Gastroesophageal sphincter (tissue), 4 donors: ENCODE measurements at places on chromosomes 5 and 9.
A peak's percentile ranks its signal among the peaks of the same experiment; 100 is the strongest.

DNA sequence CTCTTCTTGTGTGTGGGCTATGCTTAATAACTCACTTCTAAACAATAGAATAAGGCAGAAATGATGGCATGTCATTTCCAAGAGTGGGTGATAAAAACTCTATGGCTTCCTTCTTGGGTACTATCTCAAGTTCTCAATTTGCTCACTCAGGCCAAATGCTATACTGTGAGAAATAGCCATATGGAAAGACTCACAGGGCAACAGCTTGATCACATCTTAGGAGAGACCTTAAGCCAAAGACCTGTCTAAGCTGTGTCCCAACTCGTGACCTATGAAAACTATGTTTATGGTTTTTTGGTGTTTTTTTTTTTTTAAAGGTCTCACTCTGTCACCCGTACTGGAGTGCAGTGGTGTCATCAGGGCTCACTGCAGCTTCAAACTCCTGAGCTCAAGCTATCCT, 2.1 kb upstream of the UIMC1 start:
- no peak for ATAC-seq

- ATAC-seq: peak; percentile 64
These were observed 4.1 kb upstream of the ADRA1B start for GRCh38 chr5:159912033-159912800.

GRCh38 chr9:28270156-28270555, 696.9 kb upstream of the C9orf72 start:
- ATAC-seq: no peak

DNA sequence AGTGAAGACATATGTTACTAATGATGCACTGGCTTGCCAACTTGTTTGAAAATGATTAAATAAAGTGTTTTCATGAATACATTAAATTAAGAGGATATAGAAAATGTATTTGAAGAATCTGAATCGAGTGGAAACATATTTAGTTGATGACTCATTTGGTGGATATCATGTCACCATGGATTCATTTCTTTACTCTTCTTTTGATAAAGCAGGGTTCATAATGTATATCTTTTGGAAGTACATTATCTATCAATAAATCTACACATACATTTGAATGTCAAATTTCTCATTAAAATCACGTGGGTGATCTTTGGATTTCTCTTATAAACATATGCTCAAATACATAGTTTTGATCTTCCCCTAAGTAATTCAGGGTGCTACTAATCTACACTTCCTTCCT, 1148.1 kb upstream of the ACO1 start:
- ATAC-seq: no peak

- no peak for ATAC-seq
These were observed 160.5 kb downstream of the BNC2 start for GRCh38 chr9:16709924-16710323.

GRCh38 chr9:123753669-123754258, 176.2 kb downstream of the DENND1A start:
- no peak for ATAC-seq

GRCh38 chr5:57009811-57010210, 57.9 kb upstream of the MIER3 start:
- no peak for ATAC-seq

- no peak for ATAC-seq
These were observed 28.4 kb upstream of the PRDM12 start for GRCh38 chr9:130635721-130636647.

DNA sequence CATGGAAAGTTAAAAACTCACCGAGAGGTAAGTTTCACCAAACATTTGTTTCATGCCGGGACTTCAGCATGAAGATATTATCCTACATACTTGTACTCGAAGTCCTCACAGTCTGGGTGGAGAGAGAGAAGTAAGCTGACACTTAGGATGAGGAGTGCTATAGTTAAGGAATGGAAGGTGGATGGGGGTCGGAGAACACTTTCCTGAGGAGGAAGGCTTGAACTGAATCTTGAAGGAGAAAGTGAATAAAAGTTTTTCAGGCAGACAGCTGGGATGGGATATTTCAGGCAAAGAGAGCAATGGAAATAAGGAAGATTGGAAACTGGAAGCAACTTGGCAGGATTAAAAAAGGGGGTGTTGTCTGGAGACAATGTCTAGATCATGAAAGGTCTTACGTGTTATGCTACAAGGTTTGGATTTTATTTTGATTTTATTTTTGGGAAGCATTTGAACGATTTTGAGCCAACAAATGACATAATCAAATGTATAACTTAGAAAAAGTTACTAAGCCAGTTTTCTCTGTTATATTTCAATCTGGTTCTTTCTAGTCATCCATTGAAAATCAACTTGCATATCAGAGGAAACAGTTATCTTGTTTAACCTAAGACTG, 167.1 kb downstream of the PAM start:
- no peak for ATAC-seq

DNA sequence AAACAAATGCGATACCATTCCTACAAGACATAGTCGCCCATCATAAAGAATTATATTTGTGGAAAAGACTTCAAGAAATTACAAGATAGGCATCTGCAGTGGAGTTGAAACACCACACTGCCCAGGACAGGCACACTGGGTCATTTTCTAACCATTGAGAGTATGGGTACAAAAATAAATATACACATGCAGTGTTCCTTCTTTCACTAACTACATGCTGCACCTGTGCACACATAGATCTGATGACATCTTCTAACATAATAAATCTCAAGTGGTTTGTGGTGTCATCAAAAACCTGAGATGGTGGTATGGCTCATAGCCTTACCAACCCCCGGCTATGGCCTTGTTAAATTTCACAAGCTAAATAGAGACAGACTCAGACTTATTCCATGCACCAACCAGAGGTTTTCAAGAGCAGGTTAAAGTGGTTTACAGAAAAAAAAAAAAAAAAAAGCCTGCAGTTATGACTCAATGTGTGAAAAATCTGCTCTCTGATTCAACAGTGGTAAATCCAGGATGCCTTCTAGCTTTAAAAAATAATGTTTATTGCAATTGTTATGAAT, 12.4 kb upstream of the NFIB start:
- no peak for ATAC-seq

GRCh38 chr9:74500584-74500924, 3.4 kb downstream of the RORB start:
- no peak for ATAC-seq

GRCh38 chr5:164748861-164749260, 1243.4 kb downstream of the MAT2B start:
- no peak for ATAC-seq

GRCh38 chr5:54905942-54906537, 79.4 kb downstream of the ESM1 start:
- ATAC-seq: no peak

DNA sequence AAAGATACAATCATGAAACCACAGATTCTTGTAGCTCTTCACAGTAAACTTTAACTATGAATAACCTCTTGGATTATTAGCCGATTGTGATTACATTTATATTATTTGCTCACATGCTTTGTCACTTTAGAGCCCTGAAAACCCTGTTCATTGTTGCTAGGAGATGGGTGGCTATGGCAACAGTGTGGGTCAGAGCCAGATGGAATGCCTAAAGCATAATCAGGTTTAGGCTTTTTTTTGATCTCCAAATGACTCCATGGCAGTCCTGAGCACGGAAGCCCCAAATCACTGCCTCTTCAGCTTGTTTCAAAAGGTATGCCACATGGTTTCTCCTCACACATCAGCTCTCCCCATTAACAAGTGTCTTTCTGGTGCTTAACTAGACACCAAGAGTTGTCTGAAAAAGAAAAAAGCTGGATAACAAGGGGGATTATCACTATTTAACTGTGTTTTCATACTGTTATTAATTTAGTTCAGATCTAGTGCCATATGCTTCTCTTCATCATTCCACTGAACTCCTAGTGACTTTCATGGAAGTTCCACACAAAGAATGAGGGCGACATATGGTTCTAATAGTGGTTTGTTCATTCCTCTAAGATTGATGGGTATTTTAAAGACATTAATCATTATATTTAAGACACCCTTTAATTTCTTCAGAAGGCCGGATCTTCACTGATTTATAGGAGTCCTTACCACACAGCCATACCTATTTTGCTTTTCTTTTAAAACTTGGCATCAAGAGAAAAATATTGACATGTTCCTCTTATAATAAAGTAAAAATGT, 88.8 kb upstream of the PAM start:
- ATAC-seq: no peak

GRCh38 chr5:138542180-138542955, 668 bp downstream of the ETF1 start:
- no peak for ATAC-seq

DNA sequence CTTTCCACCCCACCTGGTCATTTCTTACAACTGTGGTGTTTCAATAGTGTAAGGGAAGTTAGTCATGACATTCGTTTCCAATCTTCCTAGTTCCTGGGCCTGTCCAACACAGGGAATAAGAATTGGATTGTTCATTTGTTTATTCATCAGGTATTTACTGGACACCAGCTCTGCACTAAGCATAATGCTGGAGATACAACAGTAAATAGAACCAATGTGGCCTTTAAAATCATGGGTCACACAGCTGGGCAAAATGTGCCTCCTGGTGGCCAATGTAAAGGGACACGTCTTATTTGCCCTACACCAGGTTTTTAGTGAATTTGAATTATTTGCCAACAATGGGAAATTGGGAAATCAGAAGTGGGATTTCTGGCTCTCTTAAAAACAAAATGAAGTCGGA, 10.4 kb downstream of the ABLIM3 start:
- ATAC-seq: no peak

GRCh38 chr5:133400831-133401351, 211.4 kb downstream of the FSTL4 start:
- no peak for ATAC-seq

DNA sequence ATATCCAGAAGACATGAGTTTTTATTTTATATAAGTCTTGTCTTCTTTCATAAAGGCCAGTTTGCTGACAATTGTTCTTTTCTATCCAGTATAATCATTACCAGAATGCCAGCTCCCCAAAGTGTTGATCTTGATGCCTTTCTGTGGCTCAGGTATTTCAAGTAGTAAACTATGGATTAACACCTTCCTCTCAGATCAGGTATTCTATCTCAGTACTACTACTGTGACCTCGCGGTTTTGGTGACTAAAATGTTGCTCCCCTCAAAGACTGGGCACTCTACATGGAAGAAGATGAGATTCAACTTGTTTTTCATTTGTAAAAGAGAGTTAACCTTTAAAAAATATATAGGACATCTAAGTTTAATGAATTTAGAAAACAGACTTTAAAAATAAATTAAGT, 58.1 kb downstream of the GNG10 start:
- ATAC-seq: no peak

DNA sequence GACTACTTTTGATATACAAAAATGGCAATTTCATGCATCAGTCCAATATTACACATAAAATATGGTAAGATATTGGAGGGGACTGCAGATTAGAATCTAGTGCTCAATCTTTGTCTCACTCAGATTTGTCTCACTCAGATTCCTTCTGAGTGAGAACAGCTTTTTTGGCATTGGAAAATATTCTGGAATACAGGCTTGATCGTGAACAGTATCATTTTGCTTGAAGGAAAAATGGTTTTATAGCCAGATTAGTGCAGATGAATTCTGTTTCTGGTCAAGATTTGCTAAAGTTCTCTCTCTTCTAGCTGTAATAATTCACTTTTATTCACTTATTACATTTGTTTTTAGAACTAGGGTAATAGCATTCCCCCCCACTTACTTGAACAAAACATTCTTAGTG, 51.2 kb downstream of the MAN2A1 start:
- ATAC-seq: no peak

DNA sequence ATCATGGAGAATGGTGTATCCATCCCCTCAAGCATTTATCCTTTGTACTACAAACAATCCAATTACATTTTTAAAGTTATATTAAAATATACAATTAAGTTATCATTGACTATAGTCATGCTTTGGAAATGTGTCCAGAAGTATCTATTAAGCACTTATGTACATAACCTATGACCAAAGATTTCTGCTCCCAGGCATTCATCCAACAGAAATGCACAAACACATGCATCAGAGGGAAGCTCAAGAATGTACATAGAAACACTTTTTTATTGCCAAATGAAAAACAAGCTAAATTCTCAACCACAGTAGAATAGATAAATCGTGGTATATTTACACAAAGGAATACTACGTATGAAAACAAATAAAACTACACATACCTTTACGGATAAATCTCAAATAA, 700.5 kb upstream of the ZNF608 start:
- ATAC-seq: no peak

DNA sequence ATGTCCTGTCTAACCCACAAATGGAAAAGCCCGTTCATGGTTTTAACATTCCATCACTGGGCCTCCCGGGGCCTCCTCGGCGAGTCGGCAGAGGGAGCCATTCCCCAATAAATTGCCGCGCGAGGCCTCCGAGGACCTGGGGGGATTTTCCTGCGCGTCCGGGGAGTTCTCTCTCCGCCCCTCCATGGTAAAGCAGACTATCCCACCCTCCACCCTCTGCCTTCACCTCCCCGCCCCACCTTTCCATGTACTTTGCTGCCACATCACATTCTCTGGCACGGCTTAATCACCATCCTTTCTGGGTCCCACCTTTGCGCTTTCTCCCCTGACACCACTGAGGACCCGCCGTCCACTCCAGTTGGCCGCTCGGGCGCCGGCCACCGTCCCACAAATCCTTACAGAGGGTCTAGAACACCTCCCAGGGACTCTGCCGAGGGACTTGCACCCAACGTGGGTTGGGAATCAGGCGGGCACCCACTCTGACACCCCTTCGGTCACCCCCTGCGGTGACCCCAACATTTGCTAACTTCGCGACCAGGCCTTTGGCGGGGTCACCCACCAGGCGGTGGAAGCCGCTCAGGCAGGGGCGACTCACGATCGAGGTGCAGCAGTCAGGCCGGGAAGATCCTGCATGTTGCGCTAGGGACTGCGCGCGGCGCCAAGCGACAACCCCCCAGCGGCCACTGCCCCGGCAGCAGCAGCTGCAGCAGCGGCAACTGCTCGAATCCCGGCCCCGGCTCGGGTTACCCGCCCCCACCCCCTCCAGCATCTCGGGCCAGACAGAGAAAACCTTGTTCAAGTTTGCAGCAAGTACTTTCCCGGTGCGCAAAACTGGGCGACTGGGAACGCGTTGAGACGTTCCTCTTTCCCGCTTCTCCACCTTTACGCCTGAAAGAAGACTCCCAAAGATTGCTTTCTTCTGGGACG, at the start of gene MEGF10:
TSS of gene MEGF10 (plus strand) at position 778 of the 927 bp plus-strand sequence. CDS start 40,513 bp downstream, outside the sequence.
- ATAC-seq: no peak

GRCh38 chr5:141743866-141744272, 61.8 kb upstream of the ARAP3 start:
- ATAC-seq: no peak

GRCh38 chr5:165138236-165138635, 1632.8 kb downstream of the MAT2B start:
- no peak for ATAC-seq

- ATAC-seq: no peak
These were observed 14.8 kb downstream of the PPP3R2 start for GRCh38 chr9:101579711-101580545.

GRCh38 chr5:74281166-74281565, 359.4 kb downstream of the ENC1 start:
- ATAC-seq: no peak

GRCh38 chr9:72200452-72200851, 51.2 kb downstream of the GDA start:
- no peak for ATAC-seq
